ENCODE measurements at places on chromosomes 4 and X.

- no peak for DNase-seq
These were observed 87.6 kb upstream of the IL15 start for GRCh38 chr4:141548791-141549190.

- DNase-seq, result no peak
These were observed 1066.9 kb upstream of the TENM3 start for GRCh38 chr4:181176306-181176705.

DNA sequence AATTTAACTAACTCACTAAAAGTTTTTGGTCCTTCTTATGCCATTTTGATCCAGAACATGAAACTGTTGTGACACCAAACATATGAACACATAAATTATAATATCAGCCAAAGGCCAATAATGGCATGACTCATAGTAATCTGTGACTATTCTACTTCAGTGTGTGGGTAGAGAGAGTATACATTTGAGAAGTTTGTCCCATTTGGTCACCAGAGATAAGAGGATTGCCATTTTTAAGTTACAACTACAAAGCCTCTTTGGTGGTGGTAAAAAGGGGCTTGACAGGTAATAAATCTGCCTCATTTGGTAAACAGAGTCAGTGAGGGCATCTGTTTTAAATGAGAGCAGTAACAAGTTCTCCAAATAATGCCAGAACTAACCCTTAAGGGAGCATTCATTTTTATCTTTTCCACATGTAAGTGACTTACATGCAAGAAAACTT lies 117.9 kb downstream of the TBC1D19 start:
- DNase-seq, result no peak

DNA sequence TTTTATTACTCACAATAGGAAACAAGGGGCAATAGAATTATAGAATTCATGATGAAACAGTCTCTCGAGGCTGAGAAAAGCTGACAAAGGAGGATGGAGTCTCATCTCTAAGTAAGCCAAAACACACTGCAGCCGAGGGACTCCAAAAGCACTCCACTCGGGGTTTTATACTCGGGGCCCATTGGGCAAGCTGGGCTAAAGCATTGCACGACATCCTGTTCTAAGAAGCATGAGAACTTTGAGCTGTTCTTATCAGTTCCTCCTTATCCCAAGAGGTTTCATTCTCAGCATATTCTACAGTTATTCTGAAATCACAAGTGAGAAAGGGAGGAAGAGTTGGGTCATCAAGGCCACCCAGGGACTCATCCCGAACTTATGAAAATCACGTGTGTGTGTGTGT lies 1475.5 kb downstream of the PCDH18 start:
- DNase-seq, result no peak

- no peak for DNase-seq
These were observed 181.6 kb upstream of the NOCT start for GRCh38 chr4:138833974-138834373.

DNA sequence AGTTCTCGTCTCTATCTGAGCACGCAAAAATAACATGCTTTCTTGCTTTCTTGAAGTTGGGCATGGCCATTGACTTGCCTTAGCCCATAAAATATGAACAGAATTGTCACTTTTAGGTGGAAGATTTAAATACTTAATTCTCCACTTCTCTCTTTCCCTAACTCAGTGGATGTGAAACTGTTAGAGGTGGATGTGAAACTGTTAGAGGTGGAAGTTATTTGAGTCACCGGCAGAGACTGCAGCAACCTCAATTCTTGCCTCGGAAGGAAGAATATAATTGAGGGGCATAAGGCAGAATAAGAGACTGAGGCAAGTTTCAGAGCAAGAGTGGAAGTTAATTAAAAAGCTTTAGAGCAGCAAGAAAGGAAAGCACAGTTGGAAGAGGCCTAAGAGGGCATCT lies 2.8 kb upstream of the PARM1 start:
- DNase-seq, result no peak

Measured in COR-L47 (cell line).